ENCODE measurements at places on chromosomes 7 and 10.

DNA sequence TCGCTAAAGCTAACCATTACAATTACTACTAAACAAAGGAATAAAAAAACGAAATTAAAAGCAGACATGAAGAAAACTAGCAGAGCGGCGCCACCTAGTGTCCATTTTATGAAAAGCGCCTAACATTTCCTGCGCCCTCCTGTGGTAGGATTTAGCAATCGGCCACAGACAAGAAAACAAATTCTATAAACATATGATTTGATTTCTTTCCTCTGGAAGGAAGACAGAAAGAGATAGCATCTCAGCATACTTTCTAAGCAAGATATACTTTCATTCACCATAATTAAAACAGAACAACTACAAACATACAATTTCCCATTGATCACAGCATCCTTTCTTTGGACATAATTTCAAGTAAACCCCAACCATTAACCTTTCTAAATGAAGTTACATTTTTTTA lies 337.7 kb upstream of the NPVF start:
- peak; percentile 45 for DNase-seq

DNA sequence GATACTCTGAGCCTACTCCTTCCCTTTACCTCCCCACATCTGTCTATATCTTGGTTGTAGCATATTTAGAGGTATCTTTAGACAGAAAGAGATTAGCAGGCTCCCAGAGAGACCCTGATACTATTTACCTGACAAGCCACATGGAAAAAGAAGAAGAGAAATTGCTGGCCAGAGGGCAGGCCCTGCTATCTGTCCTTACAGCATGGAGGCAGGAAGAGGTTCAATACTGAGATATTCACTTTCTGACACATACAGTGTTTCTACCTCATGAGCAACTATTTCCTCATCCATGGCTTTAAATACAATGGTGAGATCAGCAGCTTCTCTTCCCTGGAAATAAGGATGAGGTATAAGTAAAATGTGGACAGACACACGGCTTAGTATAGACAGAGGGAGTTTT lies 33.9 kb upstream of the TSPAN13 start:
- no peak for DNase-seq

DNA sequence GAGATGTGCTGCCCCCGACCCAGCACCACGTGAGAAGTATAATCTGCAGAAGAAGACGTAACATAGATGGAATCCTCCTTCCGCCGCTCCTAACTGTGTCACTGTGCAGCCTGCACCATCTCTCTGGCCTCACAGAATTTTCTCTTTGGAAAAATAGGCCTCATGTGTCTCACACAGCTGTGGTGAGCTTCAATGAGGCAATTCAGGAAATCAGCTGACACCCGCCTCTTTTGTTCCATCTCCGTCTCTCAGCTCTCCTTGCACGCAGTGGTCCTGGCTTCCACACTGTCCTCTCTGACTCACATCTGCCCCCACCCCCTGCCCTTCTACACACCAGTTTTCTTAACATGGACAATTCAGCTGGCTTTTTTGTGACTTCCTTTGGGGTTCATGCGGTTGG lies 7.2 kb downstream of the C10orf90 start:
- DNase-seq, result no peak

- DNase-seq, result no peak
Observed at GRCh38 chr10:100383251-100383650, 36.2 kb downstream of the SCD start.

DNA sequence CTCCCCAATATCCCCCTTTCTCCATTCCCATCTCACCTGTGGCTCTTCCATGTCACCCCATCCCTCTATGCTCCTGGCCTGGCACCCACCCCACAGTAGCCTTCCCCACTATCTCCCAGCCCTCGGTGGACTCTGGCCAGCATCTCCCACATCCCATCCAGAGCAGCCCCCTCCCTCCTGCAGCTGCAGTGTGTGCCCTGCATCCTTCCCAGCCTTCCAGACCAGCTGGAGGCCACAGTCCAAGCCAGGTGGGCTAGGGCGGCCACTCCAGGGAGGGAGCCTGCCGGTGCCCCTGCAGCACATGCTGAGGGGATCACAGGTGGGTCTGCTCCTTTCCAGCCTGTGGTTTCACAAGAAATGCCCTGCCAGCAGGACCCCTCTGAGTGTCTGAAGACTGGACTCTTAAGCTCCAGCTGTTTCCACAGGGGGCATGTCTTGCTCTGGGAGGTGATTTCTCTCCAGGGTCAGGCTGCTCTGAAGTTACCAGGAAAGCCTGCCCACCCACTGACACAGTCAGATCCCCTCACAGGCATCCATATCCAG lies 90.9 kb upstream of the PPIF start:
- DNase-seq, result no peak

- no peak for DNase-seq
Observed at GRCh38 chr10:21475393-21475792, 50.1 kb downstream of the SKIDA1 start.

DNA sequence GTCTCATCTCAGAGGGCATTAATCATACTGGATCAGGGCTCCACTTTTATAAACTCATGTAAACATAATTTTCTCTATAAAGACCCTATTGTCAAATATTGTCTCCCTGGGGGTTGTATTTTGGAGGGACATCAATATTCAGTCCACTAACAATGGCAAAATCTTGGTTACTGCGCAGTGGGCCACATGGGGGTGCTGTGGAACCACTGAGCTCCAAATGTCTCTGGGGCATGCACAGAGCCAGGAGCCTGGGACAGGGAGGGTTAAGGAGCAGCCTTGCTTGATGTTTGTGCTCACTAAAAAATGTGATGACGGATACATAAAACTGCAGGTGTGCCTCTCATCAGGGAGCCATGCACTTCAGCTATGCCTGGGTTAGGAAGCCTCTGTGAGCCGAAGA lies 62.1 kb upstream of the PRSS58 start:
- no peak for DNase-seq

GRCh38 chr7:114856625-114857024 lies 65.3 kb upstream of the MDFIC start:
- no peak for DNase-seq

- DNase-seq, result no peak
Observed at GRCh38 chr10:6840201-6840691, 260.2 kb upstream of the PRKCQ start.

DNA sequence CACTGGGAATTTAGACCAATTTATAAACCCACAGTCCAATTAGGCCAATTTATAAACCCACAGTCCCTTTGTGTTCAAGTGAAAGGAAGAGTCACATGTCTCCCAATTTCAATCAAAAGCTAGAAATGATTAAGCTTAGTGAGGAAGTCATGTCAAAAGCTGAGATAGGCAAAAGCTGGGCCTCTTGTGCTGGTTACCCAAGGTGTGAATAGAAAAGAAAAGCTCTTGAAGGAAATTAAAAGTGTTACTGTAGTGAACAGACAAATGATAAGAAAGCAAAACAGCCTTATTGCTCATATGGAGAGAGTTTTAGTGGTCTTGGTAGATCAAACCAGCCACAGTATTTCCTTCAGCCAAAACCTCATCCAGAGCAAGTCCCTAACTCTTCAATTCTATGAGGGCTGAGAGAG lies 245.0 kb downstream of the HDAC9 start:
- DNase-seq, result no peak
